ENCODE measurements at places on chromosomes 6 and 20. TPM values are rescaled to one million over a fixed set of nuclear protein-coding genes. Genes with fewer than 3 reads are reported as not detected.
A peak's percentile ranks its signal among the peaks of the same experiment; 100 is the strongest.

DNA sequence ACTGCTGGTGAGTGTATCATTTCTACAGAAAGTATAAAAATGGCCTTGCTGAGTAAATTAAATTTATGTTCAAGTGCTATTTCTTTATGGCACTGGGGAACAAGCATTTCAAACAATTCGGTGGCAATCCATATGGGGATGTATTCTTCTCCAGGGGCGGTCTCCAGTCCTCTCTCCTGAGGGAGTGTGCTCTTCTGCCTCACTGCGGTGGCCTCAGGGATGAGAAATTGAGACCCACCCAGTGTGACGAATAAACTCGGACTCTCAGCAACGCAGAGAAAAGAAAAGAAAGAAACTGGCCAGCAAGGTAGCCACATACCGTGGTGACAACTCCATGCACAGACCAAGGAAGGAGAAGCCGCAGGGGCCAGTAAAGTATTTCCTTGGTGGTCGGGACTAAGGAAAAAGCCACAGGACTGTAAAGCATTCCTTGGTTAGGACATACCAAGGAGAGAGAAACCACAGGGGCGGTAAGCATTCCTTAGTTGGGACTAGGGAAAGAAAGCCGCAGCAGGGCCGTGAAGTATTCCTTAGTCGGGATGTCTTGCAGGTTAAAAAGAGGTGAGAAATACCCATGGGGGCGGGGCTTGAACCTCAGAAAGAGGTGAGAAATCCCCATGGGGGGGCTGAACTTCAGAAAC is 13.6 kb upstream of the GOPC start:
- DNase-seq = peak; percentile 82

DNA sequence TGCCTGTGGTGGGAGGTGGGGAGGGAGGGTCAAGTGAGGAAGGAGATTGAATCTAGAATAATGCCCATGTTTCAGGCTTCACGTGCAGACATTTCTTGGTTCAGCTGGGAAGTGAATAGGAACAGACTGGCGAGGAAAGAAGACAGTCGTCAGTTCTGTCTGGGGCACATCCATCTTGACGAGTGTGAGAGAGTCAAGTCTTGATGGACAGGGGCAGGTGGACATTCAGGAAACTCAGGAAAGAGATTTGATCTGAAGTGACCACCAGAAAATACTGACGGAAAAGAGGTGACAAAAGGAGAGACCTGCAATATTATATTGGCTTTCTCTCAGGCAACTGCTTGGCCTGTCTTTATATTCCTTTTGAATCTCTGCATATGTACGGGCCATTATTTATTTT is 68.6 kb downstream of the ESR1 start:
- peak; percentile 23 for DNase-seq

DNA sequence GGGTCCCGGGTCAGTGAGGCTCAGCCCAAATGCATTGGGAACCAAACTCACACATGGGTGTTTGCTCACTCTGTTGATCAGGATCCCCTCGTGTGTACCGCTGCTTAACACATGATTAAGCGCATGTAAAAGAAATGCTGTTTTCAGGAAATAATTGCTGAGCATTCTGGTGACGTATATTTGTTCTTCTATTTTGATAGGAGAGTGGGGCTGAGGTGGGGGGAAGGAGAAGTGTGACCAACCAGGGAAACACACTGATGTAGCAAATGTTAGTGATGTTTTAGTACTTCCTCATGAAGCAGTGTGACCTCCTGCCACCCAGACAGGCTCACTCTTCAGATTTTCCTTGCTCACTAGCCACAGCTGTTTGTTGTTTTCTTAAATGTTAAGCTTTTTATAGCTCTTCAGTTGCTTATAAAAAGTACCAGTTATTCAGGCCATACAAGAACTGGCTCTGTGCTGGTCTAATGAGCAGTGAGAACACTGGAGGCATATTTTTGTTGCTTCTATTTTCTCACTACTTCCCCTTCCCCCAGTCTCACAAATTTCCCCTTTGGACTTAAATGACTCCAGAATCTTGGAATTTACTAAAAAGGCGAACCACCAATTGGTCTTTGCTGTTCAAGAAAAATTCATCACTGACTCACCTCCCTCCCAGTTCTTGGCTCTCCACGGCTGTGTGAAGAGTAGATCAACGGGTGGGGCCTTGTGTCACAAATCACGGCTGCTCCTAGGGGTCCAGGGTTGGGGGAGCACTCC is 79.2 kb upstream of the BACH2 start:
- DNase-seq = peak; percentile 52

GRCh38 chr6:90131614-90132423 is 164.8 kb downstream of the BACH2 start:
- DNase-seq = peak; percentile 31

DNA sequence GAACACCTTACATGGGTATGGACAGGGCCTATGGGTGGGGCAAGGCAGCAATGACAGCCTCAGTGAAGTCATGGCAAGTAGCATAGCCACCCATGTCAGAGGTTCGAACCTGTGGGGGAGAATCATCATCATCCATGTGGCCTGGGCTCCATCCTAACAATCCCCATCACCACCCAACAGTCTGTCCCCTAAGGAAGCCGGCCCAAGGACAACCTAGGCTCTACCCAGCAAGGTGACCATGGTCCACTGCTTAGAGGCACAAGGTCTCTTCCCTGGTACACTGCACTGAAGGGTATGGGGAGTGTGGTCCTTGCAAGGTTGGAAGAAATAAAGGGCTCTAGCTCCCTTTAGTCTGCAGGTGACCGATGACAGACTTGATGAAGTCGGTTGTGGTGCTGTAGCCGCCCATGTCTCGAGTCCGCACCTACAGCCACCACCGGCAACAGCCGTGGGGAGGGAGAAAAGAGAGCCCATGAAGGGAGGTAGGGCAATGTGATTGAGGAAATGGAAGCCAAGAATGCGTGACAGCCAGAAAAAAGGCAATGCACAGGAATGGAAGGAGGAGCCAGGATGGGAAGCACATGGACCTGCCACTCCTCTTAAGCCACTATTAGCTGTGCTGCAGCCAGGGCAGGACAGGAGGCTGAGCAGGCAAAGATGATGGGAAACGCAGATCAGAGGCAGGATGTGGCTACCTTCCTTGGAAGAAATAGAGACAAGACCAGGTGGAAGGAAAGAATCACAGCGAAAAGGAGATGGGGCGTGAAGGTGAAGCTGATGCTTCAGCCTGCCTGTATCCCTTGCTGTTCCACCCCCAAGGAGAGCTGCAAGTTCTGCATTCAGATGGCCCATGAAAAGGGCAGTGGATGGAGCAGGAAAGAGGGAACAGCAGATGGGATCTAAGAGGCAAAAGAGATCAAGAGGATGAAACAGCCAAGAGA is 5.3 kb downstream of the IDH3B start:
- peak; percentile 24 for DNase-seq

- DNase-seq = peak; percentile 42
Measured at GRCh38 chr20:33830371-33830770, 19.2 kb downstream of the CHMP4B start.

DNA sequence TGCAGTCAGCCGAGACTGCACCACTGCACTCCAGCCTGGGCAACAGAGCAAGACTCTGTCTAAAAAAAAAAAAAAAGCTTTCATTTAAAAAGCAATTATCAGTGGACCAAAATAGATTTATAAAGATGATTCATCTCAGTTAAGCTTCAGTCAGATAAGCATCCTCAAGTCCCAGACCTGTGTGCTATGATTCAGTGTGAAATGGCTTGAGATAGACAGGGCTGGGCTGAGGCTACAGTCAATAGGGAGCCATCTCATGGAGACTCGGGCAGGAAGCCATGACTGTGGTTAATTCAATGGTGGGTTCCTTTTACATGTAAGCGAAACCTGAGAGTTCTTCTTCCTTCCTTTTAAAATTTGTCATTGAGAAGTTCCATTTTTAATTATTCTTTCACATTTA is 276.0 kb downstream of the TFAP2A start:
- DNase-seq = peak; percentile 54

DNA sequence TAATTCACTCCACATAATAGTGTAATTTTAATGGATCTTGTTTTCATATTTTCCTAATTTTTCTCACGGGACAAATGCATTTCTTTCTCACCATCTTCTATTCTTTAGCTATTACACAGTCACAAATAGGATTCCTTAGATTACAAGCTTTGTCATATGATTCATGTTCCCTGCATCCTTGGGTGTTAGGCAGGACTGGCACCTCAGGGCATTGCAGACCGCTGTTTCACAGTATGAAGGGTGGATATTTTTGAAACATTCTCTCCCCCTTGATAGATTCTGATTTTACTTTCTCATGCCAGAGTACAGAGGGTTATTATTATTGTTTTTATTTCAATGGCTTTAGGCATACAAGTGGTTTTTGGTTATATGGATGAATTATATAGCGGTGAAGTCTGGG is 602.5 kb downstream of the PHF3 start:
- DNase-seq = no peak

- no peak for DNase-seq
Measured at GRCh38 chr6:134609716-134610261, 291.9 kb upstream of the SGK1 start.

DNA sequence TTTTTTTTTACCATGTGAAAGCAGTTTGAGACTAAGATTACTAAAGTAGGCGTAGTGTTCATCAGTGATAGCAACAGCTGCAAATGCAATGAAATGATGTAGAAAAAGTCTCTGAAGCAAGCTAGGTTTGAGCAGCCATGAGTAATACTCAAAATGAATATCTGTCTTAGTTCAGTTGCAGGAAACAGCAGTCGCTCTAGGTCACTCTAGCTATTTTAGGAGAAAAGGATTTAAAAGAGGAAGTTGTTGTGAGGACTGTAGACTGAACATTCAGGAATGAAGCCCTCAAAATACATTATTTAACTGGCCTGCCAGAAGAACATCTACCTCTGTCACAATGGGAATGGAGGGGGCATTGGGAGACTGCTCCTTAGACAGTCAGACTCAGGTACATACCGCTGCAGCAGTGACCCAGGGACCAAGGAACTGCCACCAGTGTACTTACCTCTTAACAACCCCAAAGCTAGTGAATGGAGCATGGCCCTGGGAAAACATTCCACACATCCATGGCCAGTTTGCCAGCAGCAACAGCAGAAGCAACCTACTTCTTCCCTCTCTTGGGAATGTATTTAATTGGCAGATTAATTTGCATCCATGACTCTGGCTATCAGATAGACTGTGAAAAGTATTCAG is 243.0 kb upstream of the KHDRBS2 start:
- no peak for DNase-seq

- DNase-seq = no peak
Measured at GRCh38 chr6:14656649-14657048, 539.1 kb downstream of the CD83 start.

DNA sequence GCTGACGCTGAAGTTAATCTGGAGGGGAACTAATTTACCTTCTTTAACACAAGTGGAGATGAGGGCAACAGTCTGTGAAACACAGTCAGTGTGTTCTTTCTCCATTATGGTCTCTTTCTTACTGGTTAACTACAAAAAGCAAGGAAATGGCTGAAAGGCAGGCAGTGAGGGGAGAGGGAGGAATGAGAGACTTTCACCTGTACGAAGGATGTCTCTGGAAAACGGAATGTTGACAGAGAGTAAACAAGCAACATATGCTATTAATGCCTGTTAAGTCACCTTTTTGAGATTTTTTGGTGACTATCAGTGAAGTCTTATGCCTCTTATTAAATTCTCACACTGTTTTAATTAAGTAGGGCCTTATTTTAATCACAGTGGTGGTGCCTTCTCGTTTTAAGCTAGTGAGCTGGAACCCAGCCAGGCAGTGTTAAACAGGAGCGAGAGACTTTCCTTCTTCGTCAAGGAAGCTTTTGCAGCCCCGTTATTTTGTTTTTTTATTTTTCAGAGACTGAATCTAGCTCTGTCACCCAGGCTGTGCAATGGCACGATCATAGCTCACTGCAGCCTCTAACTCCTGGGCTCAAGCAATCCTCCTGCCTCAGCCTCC is 165.6 kb downstream of the ATXN1 start:
- DNase-seq = no peak

- DNase-seq = no peak
Measured at GRCh38 chr20:36876473-36876833, 515 bp downstream of the TLDC2 start.

The HLA-DQA1 gene
- total RNA-seq = not detected

The PRND gene
- not detected for total RNA-seq

The MLN gene
- total RNA-seq = not detected

The GPLD1 gene
- not detected for total RNA-seq

Data from LHCN-M2 (cell line).